ENCODE measurements at places on chromosomes 7 and 10. TPM values are rescaled to one million over a fixed set of nuclear protein-coding genes. Genes with fewer than 3 reads are reported as not detected.

Gene HSPB1
- 15.7 TPM for total RNA-seq

Gene TRIL
- 33.9 TPM for total RNA-seq

Gene MEST
- total RNA-seq, result 197 TPM

Gene CUZD1
- total RNA-seq, result 0.69 TPM

Gene SPDYE11
- not detected for total RNA-seq

Gene MET
- 2.8 TPM for total RNA-seq

Gene ATP5F1C
- total RNA-seq, result 322 TPM

Gene ZNF503
- 4.8 TPM for total RNA-seq
